Globus pallidus (tissue), 1 donor: ENCODE measurements at places on chromosomes 1 and 21.

GRCh38 chr1:4743978-4744750, 89.8 kb downstream of the AJAP1 start:
- no peak for DNase-seq

DNA sequence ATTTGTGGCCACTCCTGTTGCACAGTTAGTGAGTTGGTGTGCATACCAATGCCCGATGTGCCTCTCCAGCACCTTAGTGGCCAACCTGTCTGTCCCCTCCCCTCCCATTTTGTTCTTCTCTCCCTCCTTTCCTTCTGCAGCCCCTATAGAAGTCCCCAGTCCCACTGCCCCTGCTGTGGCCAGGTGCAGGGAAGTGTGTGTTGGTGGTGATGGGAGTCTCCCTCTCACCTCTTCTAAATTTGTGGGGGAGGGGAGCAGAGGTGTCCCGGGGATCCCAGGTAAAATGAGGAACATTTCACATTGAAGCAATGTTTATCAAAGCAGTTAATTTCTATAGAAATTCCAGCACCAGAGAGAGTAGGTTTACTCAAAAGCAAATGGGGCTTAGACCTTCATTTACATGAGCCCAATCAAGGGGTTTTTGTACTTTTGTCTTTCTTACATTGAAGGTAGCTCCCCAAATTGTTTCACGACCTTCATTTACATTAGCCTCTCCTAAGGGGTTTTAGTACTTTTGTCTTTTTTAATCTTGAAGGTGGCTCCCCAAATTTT, 3.0 kb upstream of the C1orf21 start:
- DNase-seq, result no peak

GRCh38 chr1:157289424-157290105, 151.4 kb upstream of the ETV3 start:
- no peak for DNase-seq

DNA sequence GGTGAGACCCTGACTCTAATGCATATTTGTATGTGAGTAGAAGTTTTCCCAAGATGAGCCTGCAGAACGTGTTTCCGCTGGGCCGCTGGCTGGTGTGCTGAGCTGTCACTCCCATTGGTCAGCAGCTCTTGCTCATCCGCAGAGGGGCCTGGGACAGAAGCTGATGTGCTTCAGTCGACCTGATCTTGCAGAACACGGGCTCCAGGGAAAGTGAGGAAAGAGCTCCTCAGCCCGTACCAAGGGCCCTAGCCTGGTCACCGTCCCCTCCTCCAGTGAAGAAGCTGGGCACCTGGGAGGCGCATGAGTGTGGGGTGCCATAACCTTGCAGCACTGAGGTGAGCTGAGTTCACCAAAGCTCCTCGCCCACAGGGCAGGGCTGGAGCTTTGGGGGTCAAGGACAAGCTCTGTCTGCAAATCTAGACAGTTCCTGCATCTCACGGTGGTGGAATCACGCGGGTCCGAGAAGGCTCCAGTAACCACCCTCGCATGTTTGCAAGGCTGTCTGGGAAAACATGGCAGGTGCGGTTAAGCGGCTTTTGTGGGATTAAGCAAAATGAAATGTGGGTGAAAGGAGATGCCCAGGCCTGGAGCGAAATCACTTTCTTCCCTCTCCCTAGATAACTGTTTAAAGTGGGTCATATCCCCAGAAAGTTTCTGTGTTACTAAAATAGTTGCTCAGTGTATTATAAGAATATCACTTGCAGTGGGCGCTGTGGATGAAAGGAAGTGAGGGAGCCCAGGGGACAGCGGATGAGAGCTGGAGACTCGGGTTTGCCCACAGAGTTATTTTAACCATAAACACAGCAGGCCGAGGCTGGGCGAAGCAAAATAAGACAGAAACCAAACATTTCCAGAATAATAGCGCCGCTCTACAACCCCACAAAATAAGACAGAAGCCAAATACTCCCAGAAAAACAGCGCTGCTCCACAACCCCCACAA, 33.1 kb upstream of the LRRC3 start:
- no peak for DNase-seq

- DNase-seq, result no peak
Measured at GRCh38 chr21:41772351-41773080, 5.7 kb upstream of the RIPK4 start.

DNA sequence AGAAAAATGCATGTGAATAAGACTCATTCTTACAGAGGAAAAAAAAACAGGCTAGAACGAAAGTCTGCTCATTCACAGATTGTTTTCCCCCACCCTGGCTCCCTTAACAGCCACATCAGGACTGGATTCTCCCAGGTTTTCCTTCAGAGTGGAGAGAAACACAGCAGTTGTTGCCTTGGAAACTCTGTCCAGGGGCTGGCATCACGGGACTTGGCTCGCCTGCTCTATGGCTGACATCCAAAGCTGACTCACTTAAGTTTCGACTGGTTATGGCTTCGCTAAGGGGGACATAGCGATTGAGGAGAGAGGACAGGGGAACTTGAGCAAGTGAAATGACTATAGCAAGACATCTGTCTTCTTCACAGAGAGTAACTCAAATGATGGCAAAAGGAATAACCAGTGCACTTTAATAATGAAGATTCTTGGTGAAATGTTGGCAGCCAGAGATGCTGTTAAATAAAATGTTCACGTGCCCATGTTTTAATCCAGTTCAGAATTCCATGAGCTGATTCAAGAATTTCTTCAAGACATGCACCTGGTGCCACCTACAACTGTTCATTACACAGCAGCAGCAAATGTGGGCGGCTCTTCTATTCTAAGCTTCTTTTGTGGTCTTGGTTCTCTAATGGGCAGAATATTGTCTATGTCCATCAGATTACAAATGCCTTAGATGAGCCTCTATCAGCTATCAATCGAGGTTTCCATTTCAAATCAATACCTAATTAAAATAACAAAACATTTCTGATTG, 21.8 kb downstream of the MIS18A start:
- DNase-seq, result peak; percentile 56

DNA sequence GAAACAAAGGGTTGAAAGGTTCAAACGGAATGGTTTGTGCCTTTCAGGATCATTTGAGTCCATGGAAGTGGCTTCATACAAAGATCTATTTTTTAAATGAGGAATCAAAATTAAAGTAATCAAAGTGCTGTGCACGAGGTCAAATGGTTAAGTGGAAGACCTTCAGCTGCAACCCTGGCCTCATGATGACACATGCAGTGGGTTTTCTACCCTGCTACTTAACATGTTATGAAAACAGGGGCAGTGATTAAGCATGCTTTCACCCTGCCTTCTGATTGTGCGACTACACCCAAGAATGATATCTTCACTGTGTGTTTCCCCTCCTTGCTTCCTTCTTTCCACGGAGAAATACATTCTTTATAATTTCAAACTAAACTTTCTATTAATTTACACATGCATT, 604.2 kb downstream of the LRRIQ3 start:
- DNase-seq, result no peak

DNA sequence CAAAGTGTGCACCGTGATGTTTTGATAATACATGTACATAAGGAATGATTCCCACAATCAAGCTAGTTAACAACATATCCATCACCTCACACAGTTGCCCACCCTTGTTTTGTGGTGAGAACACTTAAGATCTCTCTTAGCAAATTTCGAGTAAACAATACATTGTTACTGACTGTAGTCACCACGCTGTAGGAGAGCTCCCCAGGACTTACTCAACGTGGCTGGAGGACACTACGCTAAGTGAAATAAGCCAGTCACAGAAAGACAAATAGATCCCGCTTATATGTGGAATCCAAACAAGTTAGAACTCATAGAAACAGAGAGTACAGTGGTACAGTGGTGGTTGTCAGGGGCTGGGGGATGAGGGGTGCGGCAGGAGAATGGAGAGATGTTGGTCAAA, 24.8 kb downstream of the GPR137B start:
- DNase-seq, result no peak

- peak; percentile 74 for DNase-seq
Measured at GRCh38 chr1:14924455-14925331, 228.9 kb upstream of the TMEM51 start.

GRCh38 chr1:33460144-33460543, 12.3 kb upstream of the ZSCAN20 start:
- no peak for DNase-seq

DNA sequence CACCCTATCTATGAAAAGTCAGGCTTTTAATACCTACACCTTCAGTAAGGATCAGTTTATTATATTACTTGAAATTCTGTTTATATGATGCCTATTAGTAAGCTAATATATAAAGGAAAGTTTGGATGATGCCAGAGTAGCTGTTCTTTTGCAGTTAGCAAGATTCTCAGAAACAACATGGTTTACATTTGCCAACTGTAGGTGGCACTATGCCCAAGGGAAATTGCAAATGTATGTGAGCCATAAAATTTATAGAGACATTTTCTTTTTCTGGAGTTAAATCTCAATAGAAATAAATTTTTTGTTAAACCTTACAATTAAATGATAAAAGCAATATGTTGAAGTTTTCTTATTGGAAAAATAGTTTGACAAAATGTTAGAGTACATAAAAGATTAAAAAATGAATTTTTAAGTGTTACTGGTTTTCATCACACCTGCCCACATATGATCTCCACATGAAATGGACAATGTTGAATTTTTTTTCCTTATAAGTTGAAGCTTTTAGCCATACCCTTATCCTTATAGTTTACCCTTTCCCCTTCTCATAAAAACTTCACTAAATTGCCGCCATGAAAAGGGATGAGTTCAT, 32.1 kb upstream of the EPHX4 start:
- peak; percentile 34 for DNase-seq

- no peak for DNase-seq
Measured at GRCh38 chr1:36352125-36352909, 28.9 kb upstream of the EVA1B start.
